Activated naive CD4-positive, alpha-beta T cell treated with anti-CD3 and anti-CD28 coated beads, Interleukin-2, amount 10 ng/mL, durations not matched to agents 7 days and 5 days (primary cell): ENCODE measurements at places on chromosomes 16 and 17.

- H3K27ac ChIP-seq, result no peak overlapping the region
- no peak overlapping the region for H3K4me3 ChIP-seq
- H3K27me3 ChIP-seq, result peaks cover 14% of the 10 kb centered on the region
These were observed 3.6 kb upstream of the MXRA7 start for GRCh38 chr17:76714336-76714735.

DNA sequence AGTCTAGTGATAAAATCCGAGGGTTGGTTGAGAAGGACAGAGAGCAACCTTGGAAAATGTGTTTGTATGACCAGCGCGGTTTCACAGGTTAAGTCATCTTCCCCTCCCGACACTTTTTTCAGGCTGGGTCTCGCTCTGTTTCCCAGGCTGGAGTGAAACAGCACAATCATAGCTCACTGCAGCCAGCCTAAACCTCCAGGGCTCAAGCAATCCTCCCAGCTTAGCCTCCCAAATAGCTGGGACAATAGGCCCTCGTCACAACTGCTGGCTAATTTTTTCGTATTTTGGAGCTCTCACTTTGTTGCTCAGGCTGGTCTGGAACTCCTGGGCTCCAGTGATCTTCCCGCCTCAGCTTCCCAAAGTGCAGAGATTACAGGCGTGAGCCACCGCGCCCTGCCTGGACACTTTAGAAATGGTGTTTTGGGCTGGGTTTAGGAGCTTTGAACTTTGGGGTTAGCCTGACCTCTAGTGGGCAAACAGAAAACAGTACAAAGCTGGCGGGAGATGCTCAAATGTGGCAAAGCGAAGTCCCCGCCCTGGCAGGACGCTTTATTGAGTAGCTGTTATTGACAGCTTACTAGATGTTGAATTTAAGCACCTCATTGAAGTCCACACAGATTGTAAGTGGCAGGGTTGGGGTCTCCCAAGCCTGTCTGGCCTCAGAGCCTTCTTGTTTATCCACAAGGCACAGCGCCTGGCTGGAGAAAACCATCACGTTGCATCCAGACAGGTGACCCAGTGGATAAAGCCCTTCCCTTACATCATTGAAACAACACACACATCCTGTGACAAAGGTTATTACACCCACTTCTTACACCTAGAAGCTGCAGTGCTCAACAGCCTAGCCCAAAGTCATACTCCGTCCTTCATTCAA lies 34.7 kb upstream of the RBBP6 start:
- no peaks in the 10 kb centered on the region for H3K36me3 ChIP-seq
- peaks cover 61% of the 10 kb centered on the region for H3K27me3 ChIP-seq
- peak; percentile 67 for DNase-seq
- H3K27ac ChIP-seq, result no peak overlapping the region

GRCh38 chr16:59249011-59249410 lies 514.9 kb upstream of the GOT2 start:
- DNase-seq, result no peak
- no peak overlapping the region for H3K4me3 ChIP-seq
- H3K27ac ChIP-seq, result no peak overlapping the region
- H3K27me3 ChIP-seq, result no peaks in the 10 kb centered on the region
- no peaks in the 10 kb centered on the region for H3K36me3 ChIP-seq

DNA sequence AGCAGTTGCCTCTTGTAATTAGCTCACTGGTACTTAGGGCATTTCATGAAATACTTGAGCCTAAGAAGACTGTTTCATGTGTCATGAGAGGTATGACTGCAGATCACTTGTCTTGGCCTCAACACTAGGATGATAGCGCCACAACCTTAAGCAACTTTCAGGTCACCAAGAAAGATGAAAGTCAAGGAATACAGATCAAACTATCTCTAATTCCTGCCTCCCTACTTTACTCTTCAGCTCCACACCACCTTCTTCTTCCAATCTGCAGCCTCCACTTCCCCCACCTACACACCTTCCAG lies 28.0 kb downstream of the GNA13 start:
- no peak for DNase-seq
- no peaks in the 10 kb centered on the region for H3K27me3 ChIP-seq
- peaks cover 27% of the 10 kb centered on the region for H3K36me3 ChIP-seq
- H3K4me3 ChIP-seq, result no peak overlapping the region

DNA sequence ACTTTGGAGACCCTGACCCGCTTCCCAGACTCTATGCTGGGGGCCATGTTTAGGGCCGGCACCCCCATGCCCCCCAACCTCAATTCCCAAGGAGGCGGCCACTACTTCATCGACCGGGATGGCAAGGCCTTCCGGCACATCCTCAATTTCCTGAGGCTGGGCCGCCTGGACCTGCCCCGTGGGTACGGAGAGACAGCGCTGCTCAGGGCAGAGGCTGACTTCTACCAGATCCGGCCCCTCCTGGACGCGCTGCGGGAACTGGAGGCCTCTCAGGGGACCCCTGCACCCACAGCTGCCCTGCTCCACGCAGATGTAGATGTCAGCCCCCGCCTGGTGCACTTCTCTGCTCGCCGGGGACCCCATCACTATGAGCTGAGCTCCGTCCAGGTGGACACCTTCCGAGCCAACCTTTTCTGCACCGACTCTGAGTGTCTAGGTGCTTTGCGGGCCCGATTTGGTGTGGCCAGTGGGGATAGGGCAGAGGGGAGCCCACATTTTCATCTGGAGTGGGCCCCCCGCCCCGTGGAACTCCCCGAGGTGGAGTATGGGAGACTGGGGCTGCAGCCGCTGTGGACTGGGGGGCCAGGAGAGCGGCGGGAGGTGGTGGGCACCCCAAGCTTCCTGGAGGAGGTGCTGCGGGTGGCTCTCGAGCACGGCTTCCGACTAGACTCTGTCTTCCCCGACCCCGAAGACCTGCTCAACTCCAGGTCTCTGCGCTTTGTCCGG lies 1.1 kb downstream of the KCTD11 start:
- H3K27me3 ChIP-seq, result peaks cover 22% of the 10 kb centered on the region
- peaks cover 38% of the 10 kb centered on the region for H3K36me3 ChIP-seq
- no peak overlapping the region for H3K27ac ChIP-seq
- peak overlapping the region; percentile 68 for H3K4me3 ChIP-seq
- peaks cover 65% of the 10 kb centered on the region for H3K4me1 ChIP-seq

DNA sequence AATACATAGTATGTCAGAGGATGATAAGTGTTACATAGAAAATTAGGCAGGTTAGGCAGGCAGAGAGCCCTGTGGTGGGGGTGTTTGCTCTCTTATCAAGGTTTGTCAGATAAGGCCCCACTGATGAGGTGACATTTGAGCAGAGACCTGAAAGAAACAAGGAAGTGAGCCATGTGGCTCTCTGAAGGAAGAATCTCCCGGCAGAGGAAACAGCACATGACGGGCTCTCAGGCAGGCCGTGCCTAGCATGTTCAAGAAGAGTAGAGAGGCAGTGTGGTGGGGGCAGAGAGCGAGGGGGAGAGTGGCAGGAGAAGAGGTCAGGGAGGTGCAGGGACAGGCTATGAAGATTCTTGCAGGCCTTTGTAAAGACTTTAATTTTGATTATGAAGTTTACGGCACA lies 82.0 kb upstream of the ASIC2 start:
- no peaks in the 10 kb centered on the region for H3K36me3 ChIP-seq
- H3K4me3 ChIP-seq, result no peak overlapping the region
- DNase-seq, result no peak
- H3K27me3 ChIP-seq, result no peaks in the 10 kb centered on the region

DNA sequence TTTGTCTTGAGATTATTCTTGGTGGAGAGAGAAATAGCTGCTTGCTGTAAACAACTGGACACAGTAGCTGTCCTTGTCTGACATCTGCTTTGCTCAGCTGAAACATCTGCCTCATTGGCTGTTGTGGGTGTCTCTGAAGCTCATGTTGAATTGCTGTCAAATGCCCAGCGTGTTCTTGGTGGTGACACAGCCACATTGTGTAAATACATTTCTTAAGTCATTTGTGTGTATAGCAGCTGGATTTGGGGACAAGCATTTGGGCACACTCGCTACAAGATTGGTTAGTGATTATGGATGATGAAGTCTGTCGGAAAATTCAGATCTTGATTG lies 5.3 kb downstream of the FAM234A start:
- no peak overlapping the region for H3K27ac ChIP-seq
- H3K4me1 ChIP-seq, result peaks cover 27% of the 10 kb centered on the region
- no peaks in the 10 kb centered on the region for H3K36me3 ChIP-seq
- no peaks in the 10 kb centered on the region for H3K27me3 ChIP-seq
- DNase-seq, result no peak

DNA sequence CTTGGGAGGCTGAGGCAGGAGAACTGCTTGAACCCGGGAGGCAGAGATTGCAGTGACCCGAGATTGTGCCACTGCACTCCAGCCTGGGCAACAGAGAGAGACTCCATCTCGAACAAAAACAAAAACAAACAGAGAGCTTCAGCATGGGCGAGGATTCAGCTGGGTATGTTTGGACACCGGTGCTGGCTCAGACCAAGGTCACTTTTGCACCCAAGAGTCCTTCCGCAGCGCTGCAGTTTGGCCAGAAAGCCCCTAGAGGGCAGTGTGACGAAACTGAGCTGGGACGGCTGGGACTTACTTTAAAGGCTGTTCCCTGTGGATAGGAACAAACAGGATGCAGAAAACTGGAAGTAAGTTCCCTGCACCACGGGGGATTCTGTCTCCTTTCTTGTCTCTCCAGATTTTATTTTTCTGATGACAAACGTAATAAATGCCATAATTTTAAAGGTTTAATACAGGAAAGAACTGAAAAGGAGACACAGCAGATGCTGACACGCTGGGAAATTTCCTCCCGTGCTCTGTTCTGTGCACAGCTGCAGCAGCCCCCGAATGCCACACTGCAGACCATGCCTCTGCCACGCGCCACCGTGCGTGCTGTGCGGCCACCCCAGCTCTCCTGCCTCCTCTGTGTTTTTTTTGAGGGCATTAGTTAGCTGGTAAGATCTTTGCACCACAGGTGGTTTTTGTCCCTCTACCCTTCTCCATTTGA lies 25.2 kb upstream of the USP36 start:
- H3K27ac ChIP-seq, result no peak overlapping the region
- no peaks in the 10 kb centered on the region for H3K36me3 ChIP-seq
- peaks cover 4% of the 10 kb centered on the region for H3K4me1 ChIP-seq
- H3K27me3 ChIP-seq, result peaks cover 27% of the 10 kb centered on the region
- H3K4me3 ChIP-seq, result no peak overlapping the region

DNA sequence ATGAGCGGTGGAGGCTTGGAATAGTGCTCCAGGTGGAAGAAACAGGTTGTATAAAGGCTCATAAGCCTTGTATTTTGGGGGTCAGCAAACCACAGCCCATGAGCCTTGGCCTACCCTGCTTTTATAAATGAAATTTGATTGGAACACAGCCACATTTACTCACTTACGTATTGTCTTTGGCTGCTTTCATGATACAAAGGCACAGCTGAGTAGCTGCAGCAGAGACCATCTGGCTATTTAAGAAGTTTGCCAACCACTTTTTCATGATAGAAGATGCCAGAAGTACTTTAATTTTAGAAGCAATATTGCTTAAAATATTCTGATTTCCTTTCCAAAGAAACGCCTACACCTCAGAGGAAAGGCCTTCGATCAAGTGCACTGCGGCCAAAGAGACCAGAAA lies 73.8 kb downstream of the C17orf58 start:
- H3K4me1 ChIP-seq, result no peaks in the 10 kb centered on the region
- DNase-seq, result no peak
- peaks cover 28% of the 10 kb centered on the region for H3K36me3 ChIP-seq
- H3K27me3 ChIP-seq, result no peaks in the 10 kb centered on the region

DNA sequence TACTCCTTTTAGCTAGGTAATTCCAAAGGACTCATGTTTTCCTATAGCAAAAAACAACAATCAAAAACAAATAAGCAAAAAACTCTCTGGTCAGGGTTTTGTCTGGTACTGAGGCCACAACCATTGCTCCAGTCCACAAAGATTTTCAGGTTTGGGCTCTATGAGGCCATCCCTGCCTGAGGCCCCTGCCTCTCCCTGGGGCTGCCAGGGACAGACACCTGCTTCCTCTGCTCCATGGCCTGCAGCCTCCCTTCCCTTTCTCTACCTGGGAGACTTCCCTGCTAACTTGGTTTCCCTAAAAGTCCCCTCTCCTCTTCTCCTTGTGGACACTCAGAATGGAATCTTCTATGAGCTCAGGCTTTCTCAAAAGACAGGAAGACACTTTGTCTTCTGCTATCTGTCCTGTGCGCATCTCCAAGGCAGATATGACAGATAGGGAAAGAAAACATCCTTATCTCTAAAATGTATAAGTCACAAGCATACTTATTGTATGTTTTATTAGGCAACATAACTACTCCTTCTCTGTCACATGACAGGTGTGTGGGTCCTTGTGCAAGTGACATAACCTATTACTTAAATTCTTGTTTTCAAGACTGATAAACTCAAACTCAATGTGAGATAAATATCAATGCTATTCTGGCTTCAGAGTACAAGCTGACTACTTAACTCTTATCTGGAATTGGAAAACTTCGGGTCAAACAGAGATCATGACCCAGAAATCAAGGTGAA lies 1.2 kb upstream of the ZDHHC1 start:
- H3K27me3 ChIP-seq, result peaks cover 85% of the 10 kb centered on the region
- no peak overlapping the region for H3K27ac ChIP-seq
- DNase-seq, result no peak
- H3K4me1 ChIP-seq, result peaks cover 11% of the 10 kb centered on the region

DNA sequence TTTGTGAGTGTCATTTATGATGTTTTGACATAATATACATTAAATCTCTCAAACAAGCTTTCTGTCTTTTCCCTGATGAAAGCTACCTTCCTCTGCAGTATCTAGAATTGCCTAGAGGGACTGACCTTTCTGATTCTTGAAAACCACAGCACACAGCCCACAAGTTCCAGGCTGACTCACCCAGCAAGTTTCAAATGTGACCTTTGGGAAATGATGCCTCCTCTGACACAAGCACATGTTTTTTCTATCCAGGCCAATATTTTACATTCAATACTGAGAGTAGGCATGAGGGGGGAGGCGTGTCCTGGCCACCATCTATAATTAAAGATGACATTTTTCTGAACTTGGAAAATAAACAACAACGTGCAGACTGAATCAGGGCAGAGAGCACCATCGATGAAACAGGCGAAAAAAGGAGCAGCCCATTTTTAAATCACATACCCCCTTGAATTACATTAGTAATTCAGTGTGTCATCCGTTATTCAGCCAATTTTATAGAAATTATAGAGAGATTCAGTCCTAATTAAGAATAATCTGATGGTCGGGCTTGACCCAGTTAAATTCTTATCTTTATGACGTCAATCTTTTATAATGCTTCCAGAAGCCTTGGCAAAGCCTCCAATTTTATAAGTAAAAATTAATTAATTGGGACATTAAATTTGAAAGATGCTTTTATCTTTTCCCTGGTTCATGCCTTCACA lies 292.6 kb upstream of the CDH11 start:
- no peaks in the 10 kb centered on the region for H3K36me3 ChIP-seq
- H3K4me3 ChIP-seq, result no peak overlapping the region
- no peak overlapping the region for H3K27ac ChIP-seq
- H3K4me1 ChIP-seq, result no peaks in the 10 kb centered on the region
- no peaks in the 10 kb centered on the region for H3K27me3 ChIP-seq

- no peaks in the 10 kb centered on the region for H3K4me1 ChIP-seq
- DNase-seq, result no peak
- H3K4me3 ChIP-seq, result no peak overlapping the region
- no peaks in the 10 kb centered on the region for H3K27me3 ChIP-seq
- H3K36me3 ChIP-seq, result no peaks in the 10 kb centered on the region
- H3K27ac ChIP-seq, result no peak overlapping the region
These were observed 36.0 kb downstream of the WSCD1 start for GRCh38 chr17:6106212-6106611.

- no peaks in the 10 kb centered on the region for H3K27me3 ChIP-seq
- H3K4me1 ChIP-seq, result peaks cover 53% of the 10 kb centered on the region
- DNase-seq, result no peak
- no peak overlapping the region for H3K4me3 ChIP-seq
- H3K36me3 ChIP-seq, result peaks cover 11% of the 10 kb centered on the region
These were observed 14.9 kb downstream of the FOXK2 start for GRCh38 chr17:82534401-82534812.

GRCh38 chr16:17499223-17499902 lies 28.6 kb upstream of the XYLT1 start:
- no peaks in the 10 kb centered on the region for H3K36me3 ChIP-seq
- H3K4me3 ChIP-seq, result no peak overlapping the region
- no peak for DNase-seq
- no peak overlapping the region for H3K27ac ChIP-seq
- H3K27me3 ChIP-seq, result peaks cover 34% of the 10 kb centered on the region
- no peaks in the 10 kb centered on the region for H3K4me1 ChIP-seq
